Activated CD8-positive, alpha-beta memory T cell treated with anti-CD3 and anti-CD28 coated beads for 24 hours (primary cell): ENCODE measurements at places on chromosomes 3 and 15.
A peak's percentile ranks its signal among the peaks of the same experiment; 100 is the strongest.

GRCh38 chr15:52193791-52194190, 2.6 kb upstream of the GNB5 start:
- DNase-seq = no peak

DNA sequence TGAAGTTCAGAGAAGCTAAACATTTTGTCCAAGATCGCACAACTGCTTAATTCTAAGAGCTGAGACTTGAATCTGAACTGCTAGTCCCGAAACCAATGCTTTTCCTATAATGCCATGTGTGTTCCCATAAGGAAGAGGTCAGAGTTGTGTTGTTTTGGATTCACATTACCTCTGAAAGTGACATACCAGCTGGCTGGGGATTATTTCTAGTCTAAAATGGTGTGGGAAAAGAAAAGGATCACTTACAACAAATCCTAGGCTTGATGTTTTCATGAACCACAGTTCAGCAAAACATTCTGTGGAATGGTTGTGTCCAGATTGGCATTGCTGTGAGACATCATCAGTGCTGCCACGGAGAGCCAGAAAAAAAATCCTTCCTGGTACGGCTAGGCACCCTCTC, 35.0 kb upstream of the LRRC3B start:
- no peak for DNase-seq

GRCh38 chr3:72744330-72744729, 103.9 kb downstream of the SHQ1 start:
- no peak for DNase-seq

GRCh38 chr3:141370065-141370533, 1.8 kb downstream of the ZBTB38 start:
- DNase-seq = peak; percentile 66

GRCh38 chr3:175526609-175527280, 667.6 kb downstream of the NAALADL2 start:
- DNase-seq = no peak

GRCh38 chr3:182135056-182135455, 423.3 kb downstream of the SOX2 start:
- DNase-seq = no peak

DNA sequence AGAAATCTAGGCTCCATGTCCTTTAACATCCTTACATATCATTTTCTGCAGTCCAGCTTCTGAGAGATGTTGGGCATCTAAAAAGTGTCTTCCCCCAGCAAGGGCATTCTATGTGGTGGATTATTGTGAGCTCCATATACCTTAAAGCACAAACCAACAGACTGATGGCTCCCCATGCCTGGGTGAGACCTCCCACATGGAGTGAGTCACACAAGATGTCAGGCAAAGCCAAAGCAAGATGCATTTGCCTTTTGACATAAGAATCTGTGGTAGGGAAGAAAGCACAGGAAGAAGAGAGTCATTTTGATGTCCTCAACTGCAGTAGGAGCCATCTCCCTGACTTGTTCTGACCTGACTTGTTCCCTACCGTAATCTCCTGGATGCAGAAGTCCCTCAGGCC, 238.7 kb upstream of the EIF1B start:
- DNase-seq = no peak

DNA sequence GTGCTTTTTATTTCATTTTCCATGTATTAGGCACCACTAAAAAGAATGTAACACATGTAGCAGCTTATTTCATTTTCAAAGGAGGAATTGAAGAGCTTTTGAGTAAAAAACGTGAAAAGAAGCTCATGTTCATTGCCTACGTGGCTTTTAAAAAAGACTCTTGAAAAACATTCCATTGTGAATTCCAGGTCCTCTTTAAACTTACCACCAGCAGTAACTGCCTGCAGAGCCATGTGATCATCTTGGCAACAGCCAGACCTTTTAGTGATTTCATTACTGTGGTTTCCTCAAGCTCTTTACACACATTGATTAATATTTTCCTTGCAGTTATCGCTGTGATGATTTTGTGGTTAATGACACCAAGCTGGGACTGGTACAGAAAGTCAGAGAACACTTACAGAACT, 43.8 kb upstream of the FBXL22 start:
- DNase-seq = no peak

GRCh38 chr3:187994221-187995042, 159.5 kb upstream of the LPP start:
- no peak for DNase-seq

DNA sequence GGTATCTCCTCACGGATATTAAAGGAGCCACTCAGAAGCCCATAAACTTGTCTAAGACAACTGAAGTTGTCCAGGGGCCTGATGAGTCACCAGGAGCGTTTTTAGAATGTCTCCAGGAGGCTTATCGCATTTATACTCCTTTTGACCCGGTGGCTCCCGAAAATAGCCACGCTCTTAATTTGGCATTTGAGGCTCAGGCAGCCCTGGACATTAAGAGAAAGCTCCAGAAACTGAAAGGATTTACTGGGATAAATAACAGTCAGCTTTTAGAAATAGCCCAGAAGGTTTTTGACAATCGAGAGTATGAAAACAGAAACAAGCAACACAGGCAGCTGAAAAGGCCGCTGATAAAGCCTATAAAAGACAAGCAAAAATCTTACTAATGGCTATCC, 4.1 kb downstream of the DET1 start:
- DNase-seq = no peak

DNA sequence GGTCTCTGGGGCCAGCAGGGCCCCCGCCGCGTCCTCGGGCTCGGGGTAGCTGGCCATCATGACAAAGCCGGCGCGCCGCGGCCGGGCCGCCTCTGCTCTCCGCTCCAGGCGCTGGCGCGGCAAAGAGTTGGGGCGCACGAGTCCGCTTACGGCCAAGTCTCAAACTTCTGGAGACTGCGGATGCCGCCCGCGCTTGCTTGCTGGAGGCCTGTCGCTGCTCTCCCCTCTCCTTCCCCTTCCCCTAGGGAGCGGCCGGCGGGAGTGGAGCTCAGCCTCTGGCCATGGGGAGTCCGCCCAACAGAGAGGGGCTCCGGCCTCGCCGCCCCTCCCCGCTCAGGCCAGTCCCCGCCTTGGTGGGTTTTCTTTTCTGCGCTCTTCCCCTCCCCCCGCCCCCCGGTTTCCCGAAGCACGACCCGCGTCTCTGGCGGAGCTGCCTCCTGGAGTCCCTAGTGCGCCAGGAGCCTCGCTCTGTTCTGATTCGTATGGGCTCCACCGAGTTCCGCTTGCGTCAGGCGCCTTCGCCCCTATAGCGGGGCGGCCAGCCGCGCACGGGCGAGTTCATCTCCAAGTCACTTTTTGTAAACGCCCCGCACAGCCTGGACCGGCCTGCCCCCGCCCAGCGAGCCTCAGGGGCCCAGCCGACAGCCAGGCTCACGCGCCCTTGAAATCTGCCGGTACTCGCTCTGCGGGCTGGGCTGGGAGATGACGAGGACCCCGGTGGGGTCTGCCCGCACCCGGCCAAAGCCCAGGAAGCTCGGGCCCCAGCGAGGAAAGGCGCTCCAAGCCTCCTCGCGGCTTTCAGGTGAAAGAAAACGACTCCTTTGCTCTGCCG, at the start of the genes FOXL2 and FOXL2NB:
Gene FOXL2, minus strand, starts transcription at position 475 of the 832 bp plus-strand sequence. Its CDS starts 415 bp downstream, at position 60.
Gene FOXL2NB, plus strand, starts transcription at position 555 of the 832 bp plus-strand sequence. Its CDS starts 148 bp downstream, at position 703.
- DNase-seq = peak; percentile 69

DNA sequence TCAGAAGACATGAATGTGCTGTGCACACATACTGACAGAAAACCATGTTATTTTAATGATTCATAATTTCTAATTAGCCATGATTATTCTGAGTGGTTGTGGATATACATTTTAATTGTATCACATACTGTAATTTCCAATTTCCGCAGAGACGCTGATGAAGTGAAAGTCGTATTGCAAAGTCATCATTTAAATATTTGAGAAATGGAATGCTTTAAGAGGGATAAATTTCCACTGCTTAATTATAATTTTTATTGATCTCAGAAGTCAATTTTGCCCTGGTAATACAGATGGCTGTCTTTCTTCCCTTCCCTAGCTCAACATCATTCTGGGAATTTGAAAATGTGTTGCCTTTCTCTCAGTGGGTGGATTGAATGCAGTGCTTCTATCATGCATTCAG, 819.3 kb downstream of the ROBO2 start:
- no peak for DNase-seq

DNA sequence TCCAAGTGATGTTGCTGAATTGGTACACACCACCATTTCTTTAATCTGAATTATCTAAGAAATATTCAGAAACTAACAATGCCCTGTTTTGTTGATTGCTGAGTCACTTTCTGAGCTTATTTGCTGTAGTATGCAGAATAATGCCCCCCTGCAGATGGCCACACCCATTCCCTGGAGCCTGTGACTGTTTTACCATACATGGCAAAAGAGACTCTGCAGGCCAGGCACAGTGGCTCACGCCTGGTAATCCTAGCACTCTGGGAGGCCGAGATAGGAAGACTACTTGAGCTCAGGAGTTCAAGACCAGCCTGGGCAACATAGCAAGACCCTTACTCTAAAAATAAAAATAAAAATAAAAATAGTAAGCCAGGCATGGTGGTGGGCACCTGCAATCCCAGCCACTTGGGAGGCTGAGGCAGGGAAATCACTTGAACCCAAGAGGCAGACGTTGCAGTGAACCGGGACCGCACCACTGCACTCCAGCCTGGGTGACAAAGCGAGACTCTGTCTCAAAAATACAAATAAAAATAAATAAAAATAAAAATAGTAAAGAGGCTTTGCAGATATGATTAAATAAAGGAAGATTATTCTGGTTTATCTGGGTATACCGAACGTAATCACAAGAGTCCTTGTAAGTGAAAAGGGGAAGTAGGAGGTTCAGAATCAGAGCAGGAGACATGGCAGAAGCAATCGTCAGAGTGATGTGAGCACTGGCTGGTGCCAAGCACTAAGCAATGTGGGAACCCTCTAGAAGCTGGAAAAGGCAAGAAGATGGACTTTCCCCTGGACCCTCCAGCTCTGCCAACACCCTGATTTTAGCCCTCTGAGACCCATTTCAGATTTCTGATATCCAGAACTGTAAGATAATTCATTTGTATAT, 19.0 kb downstream of the PCYT1A start:
- no peak for DNase-seq

GRCh38 chr3:189978753-189979152, 141.9 kb downstream of the P3H2 start:
- no peak for DNase-seq

DNA sequence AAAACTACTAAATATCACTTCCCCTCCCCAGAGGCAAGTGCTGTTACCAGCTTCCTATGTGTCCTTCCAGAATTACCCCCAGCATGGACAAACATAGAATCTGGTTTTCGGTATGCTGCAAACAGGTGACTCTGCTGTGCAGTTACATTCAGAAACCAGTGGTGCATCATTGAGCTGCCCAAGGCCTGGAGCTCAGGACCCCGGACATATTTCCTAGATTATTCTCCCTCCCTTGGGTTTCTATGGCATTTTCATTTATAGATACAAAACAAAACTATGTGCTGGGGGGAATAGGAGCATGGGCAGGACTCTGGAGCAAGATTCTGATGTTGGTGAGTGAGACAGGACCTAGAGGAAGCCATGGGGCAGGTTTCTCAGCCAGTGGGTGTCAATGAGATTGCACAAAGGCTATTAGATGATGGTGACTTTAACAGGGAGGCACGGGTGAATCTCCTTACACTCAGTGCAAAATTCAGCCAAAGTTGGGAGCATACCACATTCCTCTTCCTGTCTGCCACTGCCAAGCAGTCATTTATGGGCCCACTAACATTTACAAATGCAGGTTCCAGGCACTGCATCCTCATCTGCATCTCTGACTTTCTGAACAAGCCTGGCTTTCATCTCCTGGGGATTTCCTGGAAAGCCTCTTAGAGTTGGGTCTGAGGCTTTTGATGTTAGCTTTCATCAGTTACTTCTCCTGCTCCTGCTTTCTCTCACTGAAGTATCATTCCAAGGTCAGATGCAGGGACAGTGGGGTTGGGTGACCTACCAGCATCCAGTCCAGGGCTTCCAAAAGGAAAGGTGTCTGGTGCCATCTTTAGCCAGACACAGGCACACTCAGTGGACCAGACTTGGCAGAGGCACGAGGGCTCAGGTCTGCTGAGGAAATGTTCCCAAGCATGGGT, 44.5 kb downstream of the CMTM7 start:
- DNase-seq = peak; percentile 55

GRCh38 chr3:29065211-29065785, 215.6 kb upstream of the RBMS3 start:
- DNase-seq = no peak
